Fibroblast of skin of right biceps (primary cell): ENCODE measurements at places on chromosomes 5 and 9.

GRCh38 chr5:154368041-154368800 lies 77.6 kb upstream of the SAP30L start:
- peak; percentile 97 for DNase-seq

DNA sequence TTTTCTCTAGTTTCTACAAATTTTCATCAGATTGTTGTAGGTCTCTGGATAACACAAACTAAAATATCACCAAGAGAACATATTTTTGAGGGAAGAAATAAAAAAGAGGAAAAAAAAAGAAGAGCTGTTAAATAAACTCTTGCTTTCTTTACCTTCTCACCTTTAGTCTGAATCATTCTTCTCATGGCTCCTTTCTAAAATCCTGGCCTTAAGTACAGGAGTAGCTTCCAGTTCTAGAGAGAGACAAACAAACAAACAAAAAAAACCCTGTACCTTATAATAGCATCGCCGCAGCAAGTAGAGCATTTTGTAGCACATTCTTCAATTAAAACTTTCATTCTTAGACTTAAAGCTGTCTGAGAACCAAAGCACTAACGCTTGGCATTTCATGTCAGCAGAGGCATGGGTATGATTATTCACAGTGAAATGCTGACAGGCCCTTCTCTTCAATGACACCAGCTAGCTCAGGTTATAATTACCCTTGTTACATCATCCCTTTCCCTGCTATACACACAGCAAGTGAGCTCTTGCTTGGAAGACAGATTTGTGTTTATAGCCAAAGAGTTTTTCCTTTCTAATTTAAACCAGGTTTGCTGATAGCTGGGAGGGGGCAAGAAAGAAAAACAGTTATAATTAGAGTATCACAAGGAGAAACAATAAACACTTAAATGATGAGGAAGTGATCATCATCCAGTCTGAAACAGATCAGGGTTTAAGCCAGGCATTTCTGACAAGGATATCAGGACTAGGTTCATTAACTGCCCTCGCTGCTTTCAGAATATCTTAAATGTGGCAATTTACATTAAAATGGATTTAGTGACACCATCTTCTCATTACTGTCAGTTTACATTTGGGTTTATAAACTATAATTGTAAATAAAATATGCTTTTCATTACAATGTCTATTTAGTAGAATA lies 510.9 kb upstream of the ZNF608 start:
- peak; percentile 46 for DNase-seq

DNA sequence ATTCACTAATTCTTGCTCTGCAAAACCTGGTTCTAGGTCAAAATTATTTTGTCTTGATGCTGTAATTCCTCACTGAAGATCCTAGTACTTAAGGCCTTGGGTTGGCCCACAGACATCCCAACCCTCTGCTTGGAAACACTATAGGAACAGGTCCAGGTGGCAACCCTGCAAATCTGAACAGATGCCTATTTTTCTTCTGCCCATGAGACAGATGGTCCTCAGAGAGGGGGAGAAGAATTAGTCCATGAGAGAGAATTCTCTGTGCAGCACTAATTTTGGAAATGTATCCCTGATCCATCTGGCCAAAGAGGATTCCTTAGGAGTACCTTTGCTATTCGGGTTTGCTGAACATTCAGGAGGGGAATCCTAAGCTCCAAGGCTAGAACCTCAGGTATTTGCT lies 156.3 kb downstream of the ELAVL2 start:
- DNase-seq, result no peak

GRCh38 chr5:142813220-142813619 lies 43.0 kb downstream of the ARHGAP26 start:
- DNase-seq, result no peak

GRCh38 chr5:161546095-161546469 lies 443 bp downstream of the GABRB2 start:
- no peak for DNase-seq

- DNase-seq, result no peak
Observed at GRCh38 chr5:40288800-40289485, 390.8 kb upstream of the PTGER4 start.

DNA sequence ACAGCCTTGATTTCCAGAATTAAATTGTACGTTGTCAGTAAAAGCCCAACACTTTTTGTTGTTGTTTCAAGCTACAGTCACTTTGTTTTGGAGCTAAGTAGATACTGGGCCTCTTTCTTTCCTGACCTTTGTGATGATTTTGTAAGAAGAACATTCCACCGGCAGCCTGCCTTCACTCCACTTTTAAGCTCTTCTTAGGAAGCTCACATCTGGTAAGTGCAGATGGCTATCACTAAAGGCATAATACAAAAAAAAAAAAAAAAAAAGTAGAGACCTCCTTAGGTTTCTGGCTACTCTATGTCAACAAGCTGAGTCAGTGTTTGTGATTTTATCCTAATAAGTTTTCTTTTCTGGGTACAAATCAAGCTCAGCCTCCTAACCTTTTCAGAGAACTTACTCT lies 1922.1 kb upstream of the WWC1 start:
- no peak for DNase-seq

DNA sequence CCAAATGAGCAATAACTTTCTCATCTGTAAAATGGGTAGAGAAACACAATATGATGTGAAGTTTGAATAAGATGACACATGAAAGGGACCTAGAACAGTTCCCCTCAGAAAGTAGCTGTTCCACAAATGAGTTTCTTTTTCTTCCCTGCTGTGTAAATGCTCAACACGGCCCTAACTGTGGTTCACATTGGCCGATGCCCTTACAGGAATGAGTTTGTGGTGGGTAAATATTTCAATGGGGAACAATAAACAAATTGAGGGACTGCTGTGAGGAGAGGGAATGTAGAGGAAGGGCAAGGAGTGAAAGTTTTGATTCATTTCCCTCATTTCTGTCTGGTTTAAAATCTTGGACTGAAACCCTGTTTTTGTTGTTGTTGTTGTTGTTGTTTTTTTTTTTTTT lies 12.8 kb downstream of the C6 start:
- DNase-seq, result no peak

- DNase-seq, result peak; percentile 80
Observed at GRCh38 chr9:37976714-37977477, 73.0 kb upstream of the SLC25A51 start.

- DNase-seq, result peak; percentile 23
Observed at GRCh38 chr5:9439531-9440292, 106.2 kb downstream of the SEMA5A start.

- peak; percentile 56 for DNase-seq
Observed at GRCh38 chr5:163789870-163790269, 284.5 kb downstream of the MAT2B start.

GRCh38 chr5:178382754-178383164 lies 150.2 kb upstream of the PHYKPL start:
- peak; percentile 27 for DNase-seq

DNA sequence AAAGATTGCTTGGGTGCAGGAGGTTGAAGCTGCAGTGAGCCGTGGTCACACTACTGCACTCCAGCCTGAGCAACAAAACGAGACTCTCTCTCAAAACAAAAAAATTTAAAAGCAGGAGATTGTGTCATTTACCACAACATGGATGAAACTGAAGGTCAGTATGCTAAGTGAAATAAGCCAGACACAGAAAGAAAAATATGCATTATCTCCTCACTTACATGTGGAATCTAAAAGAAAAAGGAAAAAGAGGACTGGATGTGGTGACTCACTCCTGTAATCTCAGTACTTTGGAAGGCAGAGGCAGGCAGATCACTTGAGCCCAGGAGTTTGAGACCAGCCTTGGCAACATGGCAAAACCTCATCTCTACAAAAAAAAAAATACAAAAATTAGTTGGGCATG lies 146.8 kb upstream of the DAPK1 start:
- DNase-seq, result peak; percentile 55

- DNase-seq, result no peak
Observed at GRCh38 chr9:132543251-132543650, 39.2 kb upstream of the BARHL1 start.

GRCh38 chr5:154482528-154483449 lies 4.8 kb upstream of the HAND1 start:
- DNase-seq, result no peak

- peak; percentile 52 for DNase-seq
Observed at GRCh38 chr9:16628413-16628812, 242.1 kb downstream of the BNC2 start.

- DNase-seq, result no peak
Observed at GRCh38 chr9:112605518-112605917, 112.4 kb downstream of the INIP start.

DNA sequence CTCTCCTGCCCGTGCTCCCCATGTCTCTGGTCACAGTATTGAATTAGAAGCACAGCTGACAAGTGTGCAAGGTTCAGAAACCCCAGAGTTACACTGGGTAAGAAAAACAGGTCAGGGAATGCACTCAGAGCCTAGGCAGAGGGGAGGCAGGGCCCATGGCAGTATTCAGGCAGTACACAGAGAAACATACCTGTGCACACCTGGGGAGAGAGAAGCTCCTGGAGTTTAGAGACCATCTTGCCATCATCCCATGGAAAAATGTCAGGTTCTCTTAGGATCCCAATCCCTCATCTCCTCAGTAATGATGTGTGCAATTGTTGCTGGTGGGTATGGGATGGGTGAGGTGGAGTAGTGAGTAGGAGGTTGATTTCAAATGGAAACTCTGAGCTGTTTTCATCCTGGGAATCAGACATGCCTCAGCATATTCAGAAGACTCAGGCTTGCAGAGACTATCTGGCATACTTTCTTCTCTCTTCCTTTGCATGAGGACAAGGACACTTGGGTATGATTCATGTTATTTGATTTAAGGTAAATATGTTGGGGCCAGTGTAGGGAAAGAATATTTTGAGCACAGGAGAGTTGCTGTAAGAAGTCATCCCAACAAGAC lies 228.5 kb downstream of the ESM1 start:
- DNase-seq, result peak; percentile 53

- no peak for DNase-seq
Observed at GRCh38 chr9:134896834-134897583, 16.4 kb downstream of the FCN2 start.

DNA sequence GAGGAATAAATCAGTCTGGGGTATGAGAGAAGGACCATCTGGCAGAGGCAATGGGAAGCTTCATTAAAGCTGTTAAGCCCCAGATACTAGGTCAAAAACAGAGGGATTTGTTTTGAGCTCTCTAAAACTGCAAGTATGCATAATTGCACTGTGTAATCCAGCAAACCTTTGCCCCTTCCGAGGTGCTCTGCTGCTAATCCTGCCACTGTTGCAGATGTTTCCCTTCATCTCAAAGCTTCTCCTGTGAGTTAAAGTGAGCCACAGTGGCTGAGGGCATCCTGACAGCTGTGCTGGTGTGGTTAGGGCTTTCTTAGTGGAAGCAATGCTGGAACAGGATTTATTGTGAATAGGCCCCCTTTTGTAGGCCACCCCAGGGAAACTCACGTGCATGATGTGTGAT lies 160.3 kb upstream of the TRPC7 start:
- no peak for DNase-seq

DNA sequence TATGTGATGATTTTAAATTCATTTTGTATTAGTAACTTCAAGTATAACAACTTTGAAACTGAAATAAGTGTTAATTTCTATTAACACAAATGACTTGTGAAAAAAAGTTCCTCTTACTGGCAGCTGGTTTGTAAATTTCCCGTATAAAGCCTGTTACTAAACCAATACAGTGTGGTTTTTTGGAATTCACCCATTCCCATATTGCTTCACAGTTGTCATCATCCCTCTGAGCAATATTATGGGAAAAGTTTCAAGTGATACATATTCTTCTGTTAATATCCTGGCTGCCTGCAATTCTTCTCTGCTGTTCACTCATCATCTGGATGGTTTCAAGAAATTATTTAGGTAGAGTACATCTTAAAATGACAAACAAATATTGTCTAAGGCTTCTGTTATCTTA lies 1185.1 kb upstream of the C9orf72 start:
- DNase-seq, result peak; percentile 2

GRCh38 chr5:1246711-1247431 lies 21.7 kb downstream of the SLC6A18 start:
- peak; percentile 12 for DNase-seq

DNA sequence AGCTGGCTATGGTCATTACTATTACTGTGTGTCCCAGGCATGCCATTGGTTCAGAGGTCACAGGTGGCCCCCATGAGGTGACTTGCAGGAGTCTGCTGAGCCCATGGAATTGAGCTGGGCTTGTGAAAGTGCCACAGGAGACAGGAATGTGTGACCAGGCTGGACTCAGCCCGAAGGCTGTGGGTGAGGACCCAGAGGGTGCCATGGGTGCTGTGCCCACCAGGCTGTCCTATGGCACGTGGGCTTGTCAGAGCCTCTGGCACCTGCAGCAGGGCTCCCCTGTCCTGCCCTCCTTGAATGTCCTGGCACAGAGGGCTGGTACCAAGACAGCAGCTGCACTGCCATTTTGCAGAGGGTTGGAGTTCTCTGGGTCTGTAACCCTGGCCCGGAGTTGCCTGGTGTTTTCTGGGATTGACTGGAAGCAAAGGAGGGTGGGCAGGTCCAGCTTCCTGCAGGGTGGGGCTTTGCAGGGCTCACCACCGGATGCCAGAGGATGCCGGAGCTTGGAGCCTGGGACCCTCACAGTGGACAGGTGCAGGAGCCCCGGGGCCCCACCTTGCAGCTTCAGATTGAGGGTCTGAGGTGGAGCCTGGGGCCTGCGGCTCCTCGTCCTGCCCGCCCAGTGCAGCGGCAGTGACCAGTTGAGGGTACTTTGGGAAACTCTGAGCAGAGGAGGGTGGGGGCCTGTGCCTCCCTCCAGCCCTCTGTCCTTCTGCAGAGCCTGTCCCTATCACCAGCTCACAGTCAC lies 14.2 kb downstream of the COL5A1 start:
- DNase-seq, result no peak

- no peak for DNase-seq
Observed at GRCh38 chr5:10645671-10646070, 81.8 kb downstream of the ANKRD33B start.

DNA sequence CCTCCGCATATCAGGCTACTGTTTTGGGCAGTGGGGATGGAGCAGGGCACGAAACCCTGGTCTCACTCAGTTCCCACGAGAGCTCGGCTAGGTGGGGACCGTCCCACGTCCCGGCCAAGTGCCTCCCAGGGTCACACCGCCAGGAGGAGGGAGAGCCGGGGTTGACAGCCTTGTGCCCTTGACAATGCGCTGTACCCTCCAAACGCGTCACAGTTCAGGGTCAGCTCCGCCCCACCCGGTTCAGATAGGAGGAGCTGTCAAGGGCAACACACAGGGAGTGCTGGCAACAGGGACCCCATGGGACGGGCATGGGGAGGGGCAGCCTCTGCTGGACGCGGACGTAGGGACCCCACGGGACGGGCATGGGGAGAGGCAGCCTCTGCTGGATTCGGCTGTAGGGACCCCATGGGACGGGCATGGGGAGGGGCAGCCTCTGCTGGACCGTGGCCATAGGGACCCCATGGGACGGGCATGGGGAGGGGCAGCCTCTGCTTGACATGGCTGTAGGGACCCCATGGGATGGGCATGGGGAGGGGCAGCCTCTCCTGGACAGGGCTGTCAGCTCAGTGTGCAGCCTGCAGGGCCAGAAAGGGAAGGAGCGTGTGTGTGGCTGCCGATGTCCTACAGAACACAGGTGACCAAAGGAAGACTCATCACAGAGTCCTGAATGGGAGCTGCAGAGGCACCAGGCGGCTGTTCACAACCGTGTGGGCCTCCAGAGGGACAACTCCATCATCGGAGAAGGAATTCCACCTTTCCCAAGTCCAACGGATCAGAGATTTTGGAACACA lies 29.4 kb downstream of the PNPLA7 start:
- no peak for DNase-seq
